ENCODE measurements at places on chromosomes 6 and 20.

- no peak for DNase-seq
These were observed 21.9 kb upstream of the C6orf62 start for GRCh38 chr6:24740861-24741260.

DNA sequence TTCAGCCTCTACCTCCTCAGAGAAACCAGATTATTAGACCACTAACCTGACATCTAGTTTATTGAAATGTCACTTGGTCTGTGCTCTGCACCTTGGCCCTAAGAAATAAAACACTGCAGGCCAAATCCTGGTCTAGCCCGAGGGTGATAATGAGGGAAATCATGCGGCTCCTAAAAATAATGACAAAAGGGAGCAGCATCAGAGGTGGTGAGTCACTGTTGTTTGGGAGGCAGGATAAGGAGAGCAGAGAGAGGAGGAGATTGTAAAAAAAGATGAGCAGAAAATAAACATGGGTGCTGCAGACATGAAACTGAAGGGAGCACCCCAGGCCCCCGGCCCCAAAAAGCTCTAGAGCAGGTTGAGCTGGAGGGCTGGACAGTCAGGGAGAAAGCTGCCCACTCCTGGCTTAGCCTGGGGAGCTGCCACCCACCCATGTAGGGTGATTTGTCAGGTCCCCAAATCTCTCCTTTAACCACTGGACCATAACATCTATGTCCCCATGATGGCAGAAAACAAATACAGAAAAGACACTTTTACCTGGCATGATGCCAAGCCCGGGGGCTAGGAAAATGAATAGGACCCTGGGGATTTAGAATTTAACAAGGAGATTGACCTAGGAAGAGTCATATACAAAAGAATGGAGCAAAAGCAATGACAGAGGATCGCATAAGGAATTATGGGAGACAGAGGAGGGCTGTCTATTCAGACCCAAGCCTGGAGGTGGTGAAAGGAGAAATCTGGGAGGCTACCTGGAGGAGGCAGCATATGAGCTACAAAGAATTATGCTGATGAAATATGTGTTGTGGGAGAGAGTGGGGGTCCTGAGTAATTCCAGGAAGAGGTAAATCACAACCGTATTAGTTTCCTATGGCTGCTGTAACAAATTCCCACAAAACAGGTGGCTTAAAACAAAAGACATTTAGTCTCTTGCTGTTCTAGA, 103.7 kb downstream of the SNAP25 start:
- no peak for DNase-seq

DNA sequence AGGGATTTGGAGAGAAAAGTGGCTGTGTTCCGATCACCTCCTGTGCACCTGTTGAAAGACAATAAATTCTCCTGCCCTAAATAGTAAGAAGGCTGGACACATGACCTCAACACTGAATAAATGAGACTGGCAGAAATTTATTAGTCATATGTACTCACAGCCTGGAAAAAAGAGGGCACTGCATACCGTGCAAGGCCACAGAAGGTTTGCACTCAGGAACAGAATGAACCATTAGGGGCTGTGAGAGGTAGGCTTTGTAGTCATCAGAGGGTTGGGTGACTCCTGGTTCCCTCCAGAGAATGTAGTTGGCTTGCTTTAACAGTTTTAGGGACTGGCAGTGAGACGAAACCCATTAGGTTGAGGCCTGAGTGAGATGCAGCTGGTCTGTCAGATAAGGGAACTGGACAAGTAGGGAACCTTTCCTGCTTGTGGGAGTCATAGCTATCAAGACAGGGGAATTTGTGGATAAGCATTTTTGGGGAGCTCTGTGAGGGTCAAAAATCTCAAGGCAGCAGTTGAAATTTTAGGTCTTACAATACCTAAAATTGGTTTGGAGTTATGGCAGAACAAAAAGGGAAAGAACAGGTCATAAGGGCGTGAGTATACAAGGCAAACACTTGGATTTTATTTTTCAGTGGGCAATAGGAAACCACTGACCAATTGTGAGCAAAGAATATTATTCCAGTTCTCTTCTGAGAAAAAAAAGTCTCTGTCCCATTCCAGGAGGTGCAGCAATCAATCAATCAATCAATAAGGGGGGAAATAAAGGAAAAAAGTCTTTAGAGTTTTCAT, 67.9 kb upstream of the BTN3A2 start:
- peak; percentile 93 for DNase-seq

DNA sequence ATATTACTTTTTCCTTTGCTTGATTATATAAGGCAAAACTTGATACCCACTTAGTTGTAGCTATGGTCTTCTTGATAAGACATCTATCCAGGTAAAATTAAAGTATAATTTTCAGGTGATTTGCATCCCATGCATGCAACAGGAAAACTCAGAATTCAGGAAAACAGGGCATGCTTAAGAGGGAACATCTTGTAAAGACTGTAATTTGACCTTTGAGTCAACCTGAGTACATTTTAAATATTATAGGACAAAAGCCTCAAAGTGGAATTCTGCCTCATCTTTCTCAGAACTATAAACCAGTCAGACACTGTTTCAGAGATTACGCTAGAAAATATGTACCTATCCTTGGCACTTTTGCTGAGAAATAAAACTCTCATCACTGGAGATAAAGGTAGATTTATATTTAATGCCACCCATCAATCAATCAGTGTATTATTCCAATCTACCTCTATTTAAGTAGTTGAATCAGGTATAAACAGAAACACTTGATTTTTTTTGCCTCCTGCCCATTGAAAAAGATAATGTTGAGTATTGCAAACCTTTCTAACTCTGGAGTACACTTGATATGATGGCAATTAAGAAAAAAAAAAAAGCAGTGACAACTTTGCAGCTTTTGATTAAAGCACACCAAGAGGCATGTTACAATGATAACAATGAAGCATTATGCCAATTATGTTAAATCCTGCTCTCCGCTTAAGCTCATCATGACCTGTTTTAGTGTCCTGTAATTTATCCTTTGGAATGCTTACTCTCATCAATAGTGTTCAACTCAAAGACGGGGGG, 2.8 kb downstream of the CITED2 start:
- DNase-seq: peak; percentile 66

DNA sequence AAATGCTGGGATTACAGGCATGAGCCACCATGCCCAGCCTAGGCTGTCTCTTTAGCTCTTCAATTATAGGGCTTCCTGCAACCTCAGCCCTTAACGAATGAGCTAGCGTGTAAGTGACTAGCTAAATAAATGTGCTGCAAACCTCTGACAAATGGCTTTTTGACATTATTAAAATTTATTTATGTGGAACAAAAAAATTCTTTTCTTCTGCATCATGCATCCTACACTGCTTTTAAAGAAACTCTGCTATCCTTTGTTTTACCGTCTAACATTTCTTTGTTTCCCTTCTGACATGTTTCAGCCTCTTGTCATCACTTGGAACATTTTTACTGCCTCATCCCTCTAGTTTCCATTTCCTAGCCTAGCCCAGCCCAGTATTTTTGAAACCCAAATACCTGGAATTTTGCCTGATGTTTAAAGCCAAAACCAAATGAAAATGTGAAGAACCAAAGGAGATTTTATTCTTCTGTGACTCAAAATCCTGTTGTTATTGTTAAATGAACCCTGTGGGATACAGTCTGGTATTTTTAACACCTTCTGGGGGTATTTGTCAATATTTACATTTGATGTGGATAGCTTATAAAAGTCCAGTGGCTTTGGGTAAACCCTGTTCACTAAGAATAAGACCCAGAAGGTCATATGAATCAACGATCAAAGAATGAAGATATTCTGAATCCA, 9.5 kb downstream of the NT5E start:
- DNase-seq: no peak

DNA sequence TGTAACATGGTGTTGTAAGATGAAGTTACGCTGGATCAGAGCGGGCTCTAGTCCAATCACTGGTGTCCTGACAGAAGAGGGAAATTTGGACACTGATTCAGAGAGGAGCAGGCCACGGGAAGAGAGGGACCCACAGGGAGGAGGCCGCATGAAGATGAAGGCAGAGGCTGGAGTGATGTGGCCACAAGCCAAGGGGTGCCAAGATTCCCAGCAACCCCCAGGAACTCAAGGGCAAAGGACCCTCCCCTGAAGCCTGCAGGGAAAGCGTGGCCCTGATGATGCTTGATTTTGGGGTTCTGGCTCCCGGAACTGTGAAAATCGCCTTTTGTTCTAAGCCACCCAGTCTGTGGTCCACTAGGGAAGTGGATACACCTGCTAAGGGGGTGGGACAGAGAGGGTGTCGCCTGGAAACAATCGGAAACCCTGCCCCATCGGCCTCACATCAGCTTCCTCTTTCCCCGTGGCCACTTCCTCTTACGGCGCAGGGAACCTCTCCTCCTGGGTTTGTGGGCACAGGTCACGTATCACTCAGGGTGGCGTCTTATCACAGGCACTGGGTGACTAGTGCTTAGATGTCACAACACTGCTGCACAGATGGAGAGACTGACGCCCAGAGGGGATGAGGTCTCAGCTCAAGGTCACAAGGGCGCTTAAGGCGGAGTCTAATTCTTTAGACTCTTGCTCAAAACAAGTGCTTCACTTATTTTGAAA, 58.0 kb downstream of the SULF2 start:
- DNase-seq: peak; percentile 92

GRCh38 chr20:20012541-20012940, 4.6 kb upstream of the NAA20 start:
- DNase-seq: no peak

- DNase-seq: no peak
These were observed 4.1 kb downstream of the ATP9A start for GRCh38 chr20:51763965-51764602.

- DNase-seq: no peak
These were observed 13.0 kb downstream of the FBXO5 start for GRCh38 chr6:152969688-152970418.

DNA sequence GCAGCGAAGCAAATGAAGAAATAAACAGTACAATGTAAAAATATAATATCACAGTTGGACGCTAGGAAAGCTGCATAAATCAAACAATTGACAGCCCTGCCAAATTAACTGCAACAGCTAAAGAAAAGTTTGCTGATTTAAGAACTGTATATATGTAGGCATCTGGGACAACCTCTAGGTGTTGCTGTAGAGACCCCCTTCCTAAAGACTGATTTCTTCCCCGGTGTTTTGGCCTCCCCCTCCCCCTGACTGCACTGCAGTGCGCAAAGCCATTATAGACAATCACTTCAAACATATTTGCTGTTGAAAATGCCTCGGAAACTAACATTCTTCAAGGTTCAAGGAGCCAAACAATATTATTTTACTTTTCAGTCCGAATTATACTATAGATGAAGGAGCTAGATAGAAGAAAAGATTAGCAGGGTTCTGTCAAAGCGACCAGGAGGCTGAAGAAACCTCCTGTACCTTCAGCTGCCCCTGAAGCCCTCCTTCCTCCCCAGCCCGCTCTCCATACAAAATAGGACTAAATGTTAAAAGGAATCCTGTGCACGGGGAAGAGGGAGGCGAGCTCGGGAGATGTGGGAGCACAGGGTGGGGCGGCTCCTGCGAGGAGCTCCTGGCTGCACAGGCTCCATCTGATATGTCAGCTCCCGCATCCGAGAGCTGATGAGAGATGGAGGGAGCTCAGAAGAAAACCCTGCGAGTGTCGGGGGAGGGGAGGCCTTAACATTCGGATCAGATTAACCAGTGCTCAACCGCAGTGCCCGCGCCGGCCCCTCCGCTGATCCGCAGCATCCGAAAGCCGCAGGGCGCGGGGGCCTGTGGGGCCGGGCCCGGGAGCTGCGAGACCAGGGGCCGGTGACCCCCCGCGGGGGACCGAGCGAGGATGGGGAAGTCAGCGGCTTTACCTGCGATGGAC, 822 bp downstream of the ELOVL4 start:
- peak; percentile 40 for DNase-seq

DNA sequence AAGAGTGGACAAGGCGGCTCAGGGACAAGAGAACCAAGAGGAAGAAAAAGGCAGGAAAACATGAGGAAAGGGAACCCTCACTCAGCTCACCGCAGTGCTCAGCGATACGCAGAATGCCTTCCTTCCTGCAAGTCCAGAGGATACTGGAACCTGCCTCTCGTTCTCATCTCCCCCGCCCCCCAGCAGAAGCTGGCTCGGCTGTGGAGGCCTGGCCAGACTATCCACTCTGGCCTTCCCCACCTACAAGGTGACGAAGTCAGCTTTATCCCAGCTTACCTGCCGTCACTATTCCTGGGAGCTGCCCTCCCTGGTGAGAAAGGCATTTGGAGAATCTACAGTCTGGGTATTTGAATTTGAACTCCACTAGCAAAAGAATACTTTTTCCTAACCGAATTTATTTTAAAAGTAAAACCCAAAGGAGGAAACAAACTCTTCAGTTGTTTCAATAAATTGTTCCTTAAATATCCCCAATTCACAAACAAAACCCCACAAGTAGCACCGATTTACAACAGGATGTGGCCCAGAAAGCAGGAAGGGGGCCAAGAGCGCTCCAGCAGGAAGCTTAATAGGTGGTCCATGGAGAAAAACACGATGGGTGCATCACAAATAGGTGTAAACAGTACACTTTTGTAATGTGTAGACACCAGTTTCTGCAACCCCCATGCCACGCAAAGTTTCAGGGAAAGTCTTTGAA, 2.1 kb upstream of the DIDO1 start:
- DNase-seq: no peak

GRCh38 chr6:148738946-148739821, 7.6 kb upstream of the UST start:
- no peak for DNase-seq

DNA sequence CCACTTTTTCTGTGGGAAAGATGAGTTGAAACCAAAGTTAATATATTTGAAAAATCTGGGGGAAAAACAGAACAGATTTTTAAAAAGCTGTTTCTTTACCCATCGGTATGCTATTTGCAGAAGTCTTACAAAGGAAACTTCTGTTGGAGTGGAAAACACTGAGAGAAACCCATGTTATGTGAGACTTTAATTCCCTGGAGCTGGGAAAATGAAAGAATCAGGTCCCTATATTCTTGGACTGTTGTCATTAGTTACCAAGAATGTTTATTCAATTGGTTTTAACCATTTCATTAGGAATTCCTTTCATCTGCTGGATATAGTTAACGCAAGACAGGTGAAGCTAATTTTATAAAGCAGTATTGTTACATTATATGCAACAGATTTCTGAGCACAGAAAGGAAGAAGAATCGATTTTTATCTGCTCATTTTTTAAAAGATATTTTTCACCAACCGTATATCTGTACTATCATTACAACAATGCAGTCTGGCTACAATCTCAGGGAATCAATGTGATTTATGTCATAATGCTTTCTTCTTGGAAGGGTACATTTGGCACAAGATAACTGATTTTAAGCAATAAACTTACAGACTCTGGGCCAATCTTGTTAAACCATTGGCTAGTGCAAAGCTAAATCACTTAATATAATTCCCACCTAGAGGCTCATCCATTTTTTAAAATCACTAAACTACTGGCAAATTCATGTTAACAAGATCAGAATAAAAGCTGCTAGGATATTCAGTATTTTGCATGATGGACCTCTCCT, 170.0 kb downstream of the MOXD1 start:
- no peak for DNase-seq

All from OCI-M1 (cell line).